ENCODE measurements at places on chromosomes 5 and 9.

DNA sequence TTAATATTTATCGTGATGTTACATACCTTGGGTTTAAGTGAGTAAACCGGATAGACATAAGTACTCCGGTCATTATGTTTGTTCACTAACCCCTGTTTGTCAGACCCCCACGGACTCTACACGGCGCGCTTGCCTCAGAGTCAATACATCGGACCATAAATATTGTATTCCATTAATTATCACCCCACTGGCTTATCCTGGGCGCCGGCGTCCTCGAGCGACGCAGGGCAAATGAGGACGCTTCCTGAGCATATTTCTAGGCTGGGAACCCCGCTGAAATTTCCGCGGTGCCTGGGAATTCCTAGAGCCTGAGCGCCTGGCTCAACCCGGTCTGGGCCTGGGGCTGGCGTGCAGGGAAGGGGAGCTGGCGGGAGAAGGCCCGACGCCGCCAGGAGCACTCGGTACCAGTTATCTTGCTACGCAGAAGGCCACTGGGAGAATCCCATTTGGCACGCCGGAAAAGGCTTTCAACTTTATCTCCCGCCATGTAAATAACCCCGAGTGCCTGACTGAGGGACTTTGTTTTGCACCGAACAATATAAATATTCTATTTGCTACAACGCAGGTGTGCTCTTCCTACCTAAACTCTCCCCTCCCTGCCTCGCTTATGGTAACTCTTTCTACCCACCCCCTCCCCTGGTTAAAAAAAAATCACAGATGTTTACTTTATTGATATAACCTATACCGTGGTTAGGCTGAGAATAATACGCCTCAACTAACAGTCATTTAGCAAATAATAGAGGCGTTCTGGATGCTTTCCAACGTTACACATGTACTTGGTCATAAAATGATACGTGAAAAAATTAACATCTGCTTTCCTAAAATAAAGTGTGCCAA lies 19.4 kb downstream of the NR2F1 start:
- no peak for DNase-seq

GRCh38 chr5:140258016-140258415 lies 44.9 kb downstream of the PFDN1 start:
- DNase-seq = no peak

- no peak for DNase-seq
Measured at GRCh38 chr9:113523421-113524141, 60.1 kb downstream of the RGS3 start.

DNA sequence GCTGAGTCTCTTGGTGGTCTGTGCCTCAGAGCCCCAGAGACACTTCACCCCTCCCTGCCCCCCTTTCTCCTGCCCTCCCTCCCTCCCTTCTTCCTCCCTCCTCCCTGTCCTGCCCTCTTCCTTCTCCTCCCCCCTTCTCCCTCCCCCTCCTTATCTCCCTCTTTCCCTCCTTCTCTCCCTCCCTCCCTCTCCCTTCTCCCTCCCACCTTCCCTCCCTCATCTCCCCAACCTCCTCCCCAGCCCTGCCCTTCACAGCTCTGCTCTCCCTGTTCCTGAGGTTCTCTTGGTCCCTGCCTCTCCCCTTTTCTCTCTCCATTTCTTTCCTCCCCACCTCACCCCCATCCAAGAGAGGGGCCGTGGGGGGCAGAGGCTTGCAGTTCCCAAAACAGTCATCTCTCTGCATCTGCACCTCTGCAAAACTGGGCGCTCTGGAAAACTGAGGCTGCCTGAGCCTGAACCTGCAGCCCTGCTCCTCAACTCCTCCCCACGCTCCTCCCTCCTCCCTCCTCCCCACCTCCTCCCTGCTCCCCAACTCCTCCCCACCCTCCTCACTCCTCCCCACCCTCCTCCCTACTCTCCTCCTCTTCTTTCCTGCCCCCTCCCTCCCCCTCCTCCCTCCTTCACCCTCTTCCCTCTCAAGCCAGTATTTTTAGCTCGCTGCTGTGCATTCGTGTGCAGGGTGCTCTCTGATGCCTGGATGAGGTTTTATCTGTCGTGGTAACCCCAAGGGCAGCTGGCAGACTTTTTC lies 219.1 kb downstream of the C9orf50 start:
- DNase-seq = no peak
